Activated CD8-positive, alpha-beta T cell treated with anti-CD3 and anti-CD28 coated beads, Interleukin-2, amount 10 ng/mL, durations not matched to agents 7 days and 5 days (primary cell): ENCODE measurements at places on chromosomes 4 and X.

DNA sequence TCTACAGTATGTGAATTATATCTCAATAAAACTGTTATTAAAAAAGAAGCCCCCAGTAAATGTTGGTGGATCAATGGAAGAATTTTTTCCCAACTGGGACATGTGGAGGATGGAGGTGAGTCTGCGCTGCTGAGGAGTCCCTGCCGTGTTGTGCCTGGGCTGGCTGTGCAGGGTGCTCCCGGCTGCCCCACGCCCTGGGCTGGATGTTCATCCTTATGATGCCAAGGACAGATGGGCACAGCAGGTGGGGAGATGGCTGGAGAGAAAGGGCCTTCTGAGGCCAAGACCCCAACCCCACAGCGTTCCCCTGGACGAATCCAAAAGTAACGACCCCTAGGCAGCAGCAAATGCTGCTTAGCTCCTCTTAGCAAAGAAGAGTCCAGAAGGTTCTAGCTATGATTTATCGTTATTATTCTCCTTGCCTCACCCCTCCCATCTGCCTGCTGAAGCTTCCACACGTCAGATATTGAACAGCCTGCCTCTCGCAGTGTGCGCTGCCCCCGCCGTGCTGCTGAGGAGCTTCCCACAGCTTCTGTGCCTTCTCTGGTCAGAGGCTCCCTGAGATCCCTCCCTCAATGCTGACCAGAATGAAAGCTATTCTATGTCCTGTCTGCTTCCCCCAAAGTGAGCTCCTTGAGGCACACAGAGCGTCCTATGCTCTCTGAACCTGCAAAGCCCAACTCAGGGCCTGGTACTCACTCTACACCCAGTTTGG, 26.5 kb downstream of the HMX1 start:
- DNase-seq, result no peak

DNA sequence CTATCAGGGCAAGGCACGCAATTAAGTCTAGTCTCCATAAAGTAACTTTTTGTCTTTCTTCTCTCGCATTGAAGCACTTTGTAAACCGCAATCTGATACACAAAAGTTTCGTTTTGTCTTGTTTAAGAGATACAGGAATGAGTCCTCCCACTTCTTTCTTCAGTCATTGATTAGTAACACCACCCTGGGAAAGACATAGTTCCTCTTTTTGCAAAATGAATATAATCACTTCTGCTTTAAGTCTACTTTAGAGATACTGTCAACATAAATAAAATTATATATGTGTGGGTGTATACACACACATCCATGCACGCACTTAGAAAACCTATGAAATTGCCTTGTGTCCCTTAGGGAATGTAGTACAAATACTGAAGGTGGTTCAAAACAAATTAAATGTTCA, 11.7 kb downstream of the COQ2 start:
- no peak for DNase-seq

DNA sequence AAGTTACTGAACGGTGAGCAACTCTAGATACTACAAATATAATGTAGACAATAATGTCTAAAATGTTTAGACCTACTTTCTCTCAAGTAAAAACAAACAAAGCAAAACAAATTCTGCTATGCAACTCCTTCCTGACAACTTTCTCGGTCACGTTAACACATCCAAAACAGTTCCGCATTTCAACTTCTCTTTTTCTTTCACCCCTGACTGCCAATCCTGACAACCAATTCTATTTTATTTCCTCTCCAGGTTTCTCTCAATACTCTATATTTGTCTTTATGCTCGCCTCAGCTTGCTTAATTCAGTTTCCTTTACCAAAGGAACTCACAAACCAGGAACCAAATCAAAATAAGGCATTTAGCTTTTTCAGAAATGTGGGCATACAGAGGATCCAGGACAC, 513.0 kb downstream of the FSTL5 start:
- no peak for DNase-seq

DNA sequence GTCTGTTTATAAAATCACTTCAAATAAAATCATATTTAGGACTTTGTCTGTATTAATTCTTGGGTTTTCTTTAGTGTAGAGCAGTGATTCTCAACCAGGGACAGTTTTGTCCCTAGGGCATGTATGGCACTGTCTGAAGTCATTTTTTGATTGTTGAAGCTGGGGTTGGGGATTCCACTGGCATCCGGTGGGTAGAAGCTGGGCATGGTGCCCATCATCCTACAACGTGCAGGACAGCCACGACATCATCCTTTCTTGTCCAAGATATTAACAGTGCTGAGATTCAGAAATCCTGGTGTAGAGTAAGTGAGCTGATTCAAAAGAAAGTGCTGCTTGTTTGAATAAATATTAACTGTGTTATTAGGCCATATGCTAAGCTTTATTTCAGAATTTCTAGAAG, 28.6 kb downstream of the DCLK2 start:
- DNase-seq, result no peak

GRCh38 chr4:116590648-116591047, 494.7 kb downstream of the TRAM1L1 start:
- no peak for DNase-seq

DNA sequence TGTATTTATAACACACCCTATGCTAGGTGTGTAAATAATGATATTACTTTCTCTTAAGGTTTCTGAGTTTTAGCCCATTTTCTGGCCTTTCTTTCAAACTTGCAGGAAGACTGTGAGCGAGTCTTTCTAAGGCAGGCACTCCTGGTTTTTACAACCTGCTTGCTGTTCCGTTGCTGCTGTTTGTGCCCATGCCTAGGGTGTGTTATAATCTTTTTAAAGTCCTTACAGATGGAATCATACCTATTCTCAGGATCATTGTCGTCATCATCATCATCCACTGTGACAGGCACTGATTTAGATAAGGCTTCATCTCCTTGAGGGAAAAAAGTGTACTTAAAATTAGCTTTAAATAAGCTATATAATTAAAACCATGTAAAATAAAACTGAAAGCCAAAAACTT, 110.0 kb downstream of the ATRX start:
- no peak for DNase-seq

DNA sequence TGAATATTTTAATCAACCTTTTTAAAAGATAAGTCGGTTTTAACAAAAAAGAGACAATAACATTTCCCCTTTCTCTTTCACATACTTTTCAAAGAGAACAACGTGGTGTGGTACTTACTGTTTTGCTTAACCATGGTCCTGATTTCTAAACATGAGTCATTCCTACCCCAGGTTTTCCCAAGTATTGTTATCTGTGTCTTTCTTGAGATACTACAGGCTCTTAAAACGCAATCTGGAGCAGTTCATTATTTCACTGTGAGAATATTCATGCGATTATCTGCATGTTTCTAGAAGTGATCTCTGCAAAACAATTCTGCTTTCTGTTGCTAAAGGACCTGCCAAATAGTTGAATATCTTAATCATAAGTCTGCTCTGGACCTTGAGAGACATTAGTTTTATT, 127.3 kb downstream of the TENM3 start:
- DNase-seq, result no peak

DNA sequence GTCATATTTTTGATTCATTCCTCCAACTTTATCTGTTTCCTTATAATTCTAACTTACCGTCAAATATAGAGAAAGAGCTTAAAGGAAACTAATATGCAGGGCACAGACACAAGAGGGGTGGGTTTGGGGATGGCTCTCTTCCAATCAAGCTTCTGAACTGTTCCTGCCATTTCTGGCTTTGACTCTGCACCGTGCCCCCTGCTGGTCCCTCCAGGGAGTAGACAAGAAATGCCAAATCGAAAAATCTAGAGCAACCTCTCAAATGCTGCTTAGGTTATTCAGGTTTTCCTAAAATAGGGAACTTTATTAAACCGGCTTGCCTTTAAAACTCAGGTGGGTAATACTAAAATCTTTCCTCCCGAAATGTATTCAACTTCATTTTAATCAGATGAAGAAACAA, 39.8 kb upstream of the VCX3A start:
- no peak for DNase-seq

GRCh38 chr4:7909463-7910262, 30.0 kb downstream of the AFAP1 start:
- DNase-seq, result no peak

- no peak for DNase-seq
These were observed 45.5 kb downstream of the FAM9B start for GRCh38 chrX:8988446-8988845.

- no peak for DNase-seq
These were observed 184.6 kb downstream of the UGT8 start for GRCh38 chr4:114783215-114783595.

DNA sequence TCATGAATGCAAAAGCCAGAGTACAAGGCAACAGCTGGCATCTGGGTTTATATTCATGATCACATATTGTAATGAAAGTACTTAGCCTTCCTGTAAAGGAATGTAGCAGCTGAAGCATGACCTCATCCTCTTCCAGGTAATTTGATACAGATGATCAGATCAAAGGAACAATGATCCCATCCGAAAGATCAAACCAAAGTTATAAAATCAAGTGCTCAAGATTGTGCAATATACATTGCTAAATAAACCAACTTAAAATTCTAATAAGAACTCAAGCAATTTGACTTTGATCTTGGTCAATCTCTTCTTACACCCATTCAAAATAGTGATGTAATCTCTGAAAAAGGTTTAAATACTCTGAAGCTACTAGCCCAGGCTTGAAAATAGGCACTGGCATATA, 113.1 kb upstream of the INPP4B start:
- no peak for DNase-seq

- no peak for DNase-seq
These were observed 31.2 kb upstream of the TSPAN5 start for GRCh38 chr4:98689507-98690174.
